Skeletal muscle cell (primary cell): ENCODE measurements at places on chromosomes 2 and 18.

DNA sequence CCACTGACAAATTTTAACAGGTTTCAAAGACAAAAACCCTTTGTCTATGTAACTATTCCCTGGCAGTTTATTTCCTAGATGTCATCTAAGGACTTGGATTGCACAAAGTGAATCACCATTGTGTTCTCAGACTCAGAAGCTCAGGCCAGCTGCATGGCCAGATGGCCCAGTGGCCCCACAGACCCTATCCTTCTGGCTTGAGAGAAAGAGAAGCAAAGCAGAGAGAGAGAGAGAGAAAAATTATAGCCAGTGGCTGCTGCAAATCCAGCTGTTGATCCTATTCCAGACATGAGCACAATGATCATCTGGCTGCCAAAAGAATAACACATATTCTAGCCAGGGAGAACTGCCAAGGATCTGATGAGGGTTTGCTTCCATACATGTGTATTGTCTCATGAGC is 25.8 kb downstream of the CTLA4 start:
- DNase-seq: peak; percentile 41

DNA sequence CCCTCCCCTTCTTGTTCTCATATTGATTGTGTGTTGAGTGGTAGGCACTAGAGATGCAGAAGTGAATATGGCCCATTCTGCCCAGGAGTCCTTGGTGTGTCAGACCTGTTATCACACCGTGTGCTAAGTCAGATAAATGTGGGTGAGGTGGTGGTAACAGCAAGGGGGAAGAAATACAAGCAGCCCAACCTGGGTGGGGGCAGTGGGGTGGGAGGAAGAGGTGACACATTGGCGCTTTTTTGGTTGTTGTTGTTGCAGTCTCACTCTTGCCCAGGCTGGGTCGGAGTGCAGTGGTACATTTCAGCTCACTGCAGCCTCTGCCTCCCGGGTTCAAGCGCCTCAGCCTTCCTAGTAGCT is 12.8 kb downstream of the B3GNT2 start:
- no peak for DNase-seq

DNA sequence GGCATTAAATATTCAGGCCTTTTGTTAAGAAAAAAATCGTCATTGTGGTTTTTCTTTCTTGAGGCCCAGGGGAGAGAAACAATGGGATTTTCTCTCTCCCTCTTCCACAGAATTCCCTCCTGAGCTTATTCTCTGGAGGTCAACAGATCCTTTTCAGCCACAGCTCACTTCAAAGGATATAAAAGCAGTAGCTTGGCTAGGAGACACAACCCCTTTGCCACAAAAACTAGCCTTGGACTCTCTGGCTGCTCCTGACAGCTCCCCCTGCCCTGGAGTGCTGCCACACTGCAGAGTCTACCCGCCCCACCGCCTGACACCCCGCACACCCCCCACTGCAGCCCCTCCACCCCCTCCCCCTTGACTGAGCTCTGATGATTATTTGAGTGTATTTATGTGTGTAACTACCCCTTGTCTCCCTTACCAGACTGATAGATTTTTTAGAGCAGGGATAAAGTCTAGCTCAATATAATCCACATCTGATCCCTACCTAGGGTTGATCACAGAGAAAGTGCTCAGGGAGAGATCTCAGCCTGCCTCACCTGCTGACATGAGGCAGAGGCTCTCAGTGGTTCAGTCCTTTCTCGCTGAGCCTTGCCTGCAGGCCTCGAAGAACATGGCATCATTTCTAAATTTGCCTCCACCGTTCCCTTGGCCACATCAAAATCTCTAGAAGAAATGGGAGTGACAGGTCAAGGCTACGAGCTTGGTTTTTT is 132.2 kb upstream of the SP5 start:
- no peak for DNase-seq

- no peak for DNase-seq
Observed at GRCh38 chr2:29688429-29688828, 233.0 kb downstream of the ALK start.

- DNase-seq: no peak
Observed at GRCh38 chr2:17583166-17583565, 42.7 kb downstream of the VSNL1 start.

- no peak for DNase-seq
Observed at GRCh38 chr2:180604077-180604476, 376.3 kb upstream of the UBE2E3 start.

- DNase-seq: peak; percentile 42
Observed at GRCh38 chr2:99841749-99842148, 300.6 kb downstream of the AFF3 start.

DNA sequence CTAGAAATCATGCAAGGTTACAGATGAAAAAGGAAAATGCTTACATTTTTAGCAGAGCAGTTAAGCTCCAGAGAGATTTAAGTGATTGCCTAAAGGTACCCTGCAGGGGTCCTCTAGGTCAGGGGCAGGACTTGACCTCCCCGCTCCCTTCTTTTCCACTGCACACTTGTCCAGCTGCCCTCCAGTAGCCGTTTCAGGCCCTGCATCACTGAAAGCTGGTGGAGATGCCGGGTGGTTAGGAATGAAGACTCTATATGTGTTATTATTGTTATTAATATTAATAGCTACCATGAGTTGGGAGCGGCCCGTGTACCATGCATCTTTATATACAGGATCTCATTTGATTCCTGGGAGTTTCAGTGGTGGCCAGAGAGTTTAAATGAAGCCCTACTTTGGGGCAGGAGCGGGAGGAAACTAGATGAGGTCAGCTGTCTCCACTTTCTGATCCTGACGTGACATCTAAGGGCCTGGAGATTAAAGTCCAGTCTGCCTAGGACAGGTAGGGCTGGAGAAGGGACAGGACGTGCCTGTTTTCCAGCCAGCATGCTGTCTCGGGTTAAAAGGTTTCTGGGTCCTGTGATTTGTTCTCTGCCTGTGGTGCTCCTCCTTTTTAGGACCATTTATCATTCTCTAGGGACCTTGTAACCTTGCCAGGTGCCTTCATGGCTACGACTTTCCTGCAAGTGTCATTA is 2.1 kb downstream of the TMEM37 start:
- no peak for DNase-seq

GRCh38 chr2:85394261-85394681 is 15.9 kb downstream of the CAPG start:
- no peak for DNase-seq

- no peak for DNase-seq
Observed at GRCh38 chr2:41141146-41141791, 689.4 kb upstream of the SLC8A1 start.

GRCh38 chr2:232873909-232874641 is 4.0 kb downstream of the SNORC start:
- no peak for DNase-seq

- no peak for DNase-seq
Observed at GRCh38 chr18:43882358-43883055, 605.2 kb upstream of the SYT4 start.

GRCh38 chr18:4851301-4851976 is 345.6 kb downstream of the AKAIN1 start:
- no peak for DNase-seq

- no peak for DNase-seq
Observed at GRCh38 chr2:232436381-232437194, 19.4 kb upstream of the ALPI start.

DNA sequence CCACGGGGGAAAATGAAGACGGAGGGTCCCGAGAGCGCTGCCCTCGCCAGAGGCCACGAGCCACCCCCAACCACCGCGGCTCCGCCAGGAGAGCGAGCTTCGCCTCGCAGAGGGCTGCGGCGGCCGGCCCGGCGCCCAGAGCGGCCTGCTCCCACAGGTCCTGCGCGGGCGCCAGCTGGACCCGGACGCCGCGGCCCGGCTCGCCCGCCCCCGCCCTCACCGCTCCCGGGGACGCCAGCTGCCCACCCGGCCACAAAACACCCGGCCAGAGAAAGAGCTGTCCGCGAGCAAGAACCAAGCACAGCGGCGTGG is 709 bp downstream of the PTPN2 start:
- DNase-seq: no peak

DNA sequence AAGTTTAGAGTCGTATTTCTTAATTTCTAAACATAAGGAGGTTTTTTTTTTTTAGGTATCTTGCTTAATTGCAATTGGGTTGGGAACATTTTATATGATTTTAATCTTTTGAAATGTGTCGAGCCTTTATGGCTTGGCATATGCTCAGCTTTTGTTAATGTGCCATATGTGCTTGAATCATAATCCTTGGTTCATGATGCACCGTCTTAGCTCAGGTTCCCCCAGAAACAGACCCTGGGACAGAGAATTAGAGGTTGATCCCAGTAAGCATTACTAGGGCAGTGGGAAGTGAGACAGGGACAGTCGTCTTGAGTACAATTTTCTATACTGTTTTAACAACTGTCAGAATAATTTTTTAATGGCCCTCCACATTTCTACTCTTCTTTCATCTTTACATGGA is 9.3 kb downstream of the CHCHD5 start:
- DNase-seq: no peak
